ENCODE measurements at places on chromosomes 16 and 17. TPM values are rescaled to one million over a fixed set of nuclear protein-coding genes. Genes with fewer than 3 reads are reported as not detected.

DNA sequence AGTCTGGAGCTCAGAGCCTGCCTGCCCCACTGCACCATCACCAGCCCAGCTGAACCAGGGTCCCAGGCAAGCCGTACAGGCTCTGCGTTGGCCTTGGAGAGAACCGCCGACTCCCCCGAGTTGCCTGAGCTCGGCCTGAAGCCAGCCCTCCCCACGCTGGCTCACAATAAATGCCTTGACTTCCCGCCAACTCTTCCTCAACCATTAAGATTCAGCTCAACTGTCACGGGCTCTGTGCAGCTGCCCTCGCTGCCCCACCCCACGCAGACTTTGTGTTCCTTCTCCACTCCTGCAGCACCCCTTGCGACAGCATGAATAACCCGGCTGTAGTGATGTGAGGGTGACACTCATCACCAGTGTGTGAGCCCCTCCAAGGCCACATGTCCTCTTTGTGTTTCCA, 4.8 kb upstream of the QPRT start:
- H3K27ac ChIP-seq, result no peak overlapping the region
- H3K4me1 ChIP-seq, result peaks cover 18% of the 10 kb centered on the region
- no peaks in the 10 kb centered on the region for H3K36me3 ChIP-seq
- no peak for DNase-seq

- H3K36me3 ChIP-seq, result peaks cover 24% of the 10 kb centered on the region
- H3K4me1 ChIP-seq, result peaks cover 69% of the 10 kb centered on the region
- H3K27ac ChIP-seq, result peak overlapping the region; percentile 62
- no peaks in the 10 kb centered on the region for H3K27me3 ChIP-seq
- peak; percentile 70 for DNase-seq
These were observed 2.6 kb downstream of the ATP2A3 start for GRCh38 chr17:3961564-3962047.

DNA sequence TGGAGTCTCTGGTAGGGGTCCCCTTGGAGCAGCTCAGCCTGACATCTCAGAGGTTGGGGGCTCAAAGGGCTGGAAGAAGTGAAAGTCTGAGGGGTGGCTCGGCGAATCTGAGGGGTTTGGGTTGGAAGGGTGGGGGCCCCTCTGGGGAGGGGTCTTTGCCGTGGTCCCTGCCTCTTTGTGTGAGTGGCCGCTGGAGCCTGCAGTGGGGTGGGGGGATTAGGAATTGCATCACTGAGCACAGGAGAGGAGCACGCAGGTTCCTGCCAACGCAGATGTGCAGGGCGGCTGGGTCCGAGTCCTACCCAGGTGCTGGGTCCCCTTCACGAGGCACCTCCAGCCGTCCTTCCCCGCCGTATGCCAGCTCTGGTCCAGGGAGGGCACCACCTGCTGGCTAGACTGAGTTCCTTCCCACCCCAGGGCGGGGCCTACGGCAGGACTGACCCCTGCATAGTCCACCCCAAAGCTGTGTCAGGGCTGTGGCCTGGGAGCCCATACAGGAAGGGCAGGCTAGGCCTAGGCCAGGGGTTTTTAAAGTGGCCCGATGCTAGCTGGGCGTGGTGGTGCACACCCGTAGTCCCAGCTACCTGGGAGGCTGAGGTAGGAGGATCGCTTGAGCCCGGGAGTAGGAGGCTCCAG, 9.9 kb downstream of the FMNL1 start:
- H3K36me3 ChIP-seq, result peaks cover 43% of the 10 kb centered on the region
- no peak overlapping the region for H3K4me3 ChIP-seq
- DNase-seq, result no peak
- H3K27ac ChIP-seq, result peak overlapping the region; percentile 97
- H3K27me3 ChIP-seq, result no peaks in the 10 kb centered on the region

DNA sequence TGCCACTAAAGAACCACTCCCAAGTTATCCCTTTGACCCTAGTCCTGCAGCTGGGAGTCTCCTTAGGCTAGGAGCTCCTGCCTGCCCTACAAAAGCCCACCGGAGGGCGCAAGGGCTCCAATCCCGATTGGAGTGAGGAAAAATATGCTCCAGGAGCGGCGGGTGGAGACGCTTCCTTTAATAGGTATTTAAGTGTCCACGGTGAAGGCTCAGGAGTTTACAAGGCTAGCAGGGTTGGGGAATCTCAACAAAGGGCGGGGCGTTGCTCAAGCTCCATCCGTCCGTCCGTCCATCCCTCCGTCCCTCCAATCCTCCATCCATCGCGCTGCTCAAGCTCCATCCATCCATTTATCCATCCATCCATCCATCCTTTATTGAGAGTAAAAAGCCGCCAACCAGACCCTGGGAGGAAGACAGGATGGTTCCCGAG, 556 bp upstream of the SPNS1 start:
- H3K4me1 ChIP-seq, result peaks cover 32% of the 10 kb centered on the region
- peak overlapping the region; percentile 71 for H3K27ac ChIP-seq
- peak overlapping the region; percentile 65 for H3K4me3 ChIP-seq
- no peaks in the 10 kb centered on the region for H3K27me3 ChIP-seq

DNA sequence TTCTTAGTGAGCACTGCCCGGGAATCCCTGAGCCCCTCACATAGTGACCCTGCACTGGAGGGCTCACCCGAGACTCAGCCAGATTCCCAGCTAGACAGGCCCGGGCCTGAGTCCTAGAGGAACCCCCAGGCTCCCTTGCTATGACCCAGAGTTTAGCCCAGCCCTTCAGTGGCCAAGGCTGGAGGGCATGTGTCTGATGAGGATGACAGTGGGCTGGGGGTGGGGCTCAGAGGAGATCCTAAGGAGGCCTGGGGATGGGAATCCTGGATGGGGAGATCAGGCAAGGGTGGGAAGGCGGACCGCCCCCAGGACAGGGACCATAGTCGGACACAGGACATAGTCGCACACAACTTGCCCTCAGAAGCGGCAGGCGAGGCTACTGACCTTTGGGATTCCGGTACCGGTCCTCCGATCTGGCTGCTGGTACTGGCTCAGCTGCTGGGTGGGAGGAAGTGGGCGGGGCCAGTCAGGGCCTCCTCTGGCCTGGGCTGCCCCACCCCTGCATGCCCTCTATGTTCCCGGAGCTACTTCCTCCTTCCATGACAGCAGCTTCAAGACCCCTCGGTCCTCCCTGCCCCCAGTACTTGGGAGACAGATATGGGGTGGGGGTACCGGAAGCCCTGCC, 1.1 kb downstream of the CD79B start:
- DNase-seq, result peak; percentile 55
- peaks cover 20% of the 10 kb centered on the region for H3K36me3 ChIP-seq
- H3K4me1 ChIP-seq, result peaks cover 25% of the 10 kb centered on the region
- no peaks in the 10 kb centered on the region for H3K27me3 ChIP-seq
- H3K4me3 ChIP-seq, result peak overlapping the region; percentile 48

GRCh38 chr17:27631411-27631760, 398 bp downstream of the LGALS9 start:
- H3K36me3 ChIP-seq, result no peaks in the 10 kb centered on the region
- DNase-seq, result peak; percentile 18
- no peaks in the 10 kb centered on the region for H3K27me3 ChIP-seq
- H3K4me3 ChIP-seq, result peak overlapping the region; percentile 53

- no peak overlapping the region for H3K4me3 ChIP-seq
- H3K4me1 ChIP-seq, result no peaks in the 10 kb centered on the region
- no peaks in the 10 kb centered on the region for H3K27me3 ChIP-seq
- no peak overlapping the region for H3K27ac ChIP-seq
These were observed 719.0 kb downstream of the KCNJ18 start for GRCh38 chr17:22411185-22411784.

Gene CPHXL2
- total RNA-seq, result not detected

Gene MAP3K3
- 98.5 TPM for total RNA-seq

Gene TMIGD1
- not detected for total RNA-seq

Measured in CD4-positive, alpha-beta memory T cell (primary cell).